ENCODE measurements at places on chromosomes 7 and 10.

DNA sequence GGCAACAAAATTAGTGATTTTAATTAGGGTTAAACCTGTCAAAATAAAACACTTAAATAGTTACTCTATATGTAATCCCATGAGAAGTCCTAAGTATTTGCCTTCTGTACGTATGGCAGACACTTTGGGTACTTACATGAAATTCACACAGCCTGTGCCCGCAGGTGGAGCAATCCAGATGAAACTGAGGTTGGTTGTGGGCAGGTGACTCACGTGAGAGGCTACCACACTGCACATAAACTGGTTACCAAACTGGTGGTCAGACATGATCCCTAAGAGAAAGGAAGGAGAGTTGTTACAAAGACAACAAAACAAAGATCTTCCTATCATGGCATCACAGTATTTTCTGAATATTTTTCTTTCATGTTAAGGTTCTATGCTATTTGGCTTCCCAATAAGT lies 156.1 kb downstream of the RELN start:
- no peak for DNase-seq

- DNase-seq: no peak
Measured at GRCh38 chr10:9296190-9296589, 1241.7 kb downstream of the GATA3 start.

DNA sequence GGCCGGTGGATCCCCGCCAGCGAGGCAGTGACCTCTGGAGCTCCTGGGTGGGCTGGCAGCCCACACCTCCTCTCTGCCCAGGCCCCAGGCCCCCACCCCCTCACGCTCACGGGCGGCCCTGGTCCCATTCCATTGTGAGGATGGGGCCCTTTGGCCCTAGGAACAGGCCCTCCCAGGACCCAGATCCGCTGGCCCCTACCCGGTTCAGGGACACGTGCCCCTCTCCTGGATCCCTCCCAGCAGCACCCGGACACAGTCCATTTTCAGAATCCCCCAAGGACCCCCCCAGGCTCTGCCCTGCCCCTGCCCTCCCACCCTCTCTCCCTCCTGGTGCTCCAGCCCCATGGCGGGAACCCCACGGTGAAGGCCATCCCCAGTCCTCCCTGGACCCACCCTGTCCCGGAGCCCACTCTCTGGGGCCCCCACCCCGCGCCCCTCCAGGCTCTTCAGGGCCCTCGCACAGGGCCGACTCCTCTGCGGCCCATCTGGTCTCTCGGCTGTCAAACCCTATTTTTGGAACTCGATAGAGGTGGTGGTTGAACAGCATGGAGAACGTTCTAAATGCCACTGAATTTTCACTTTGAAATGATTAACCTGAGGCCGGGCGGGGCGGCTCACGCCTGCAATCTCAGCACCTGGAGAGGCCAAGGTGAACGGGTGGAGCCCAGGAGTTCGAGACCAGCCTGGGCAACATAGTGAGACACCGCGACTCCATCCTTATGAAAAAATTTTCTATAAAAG lies 8.1 kb downstream of the ADAP1 start:
- no peak for DNase-seq

GRCh38 chr7:87837597-87837996 lies 38.6 kb downstream of the SLC25A40 start:
- DNase-seq: no peak

GRCh38 chr7:124031919-124032318 lies 948 bp downstream of the TMEM229A start:
- no peak for DNase-seq

DNA sequence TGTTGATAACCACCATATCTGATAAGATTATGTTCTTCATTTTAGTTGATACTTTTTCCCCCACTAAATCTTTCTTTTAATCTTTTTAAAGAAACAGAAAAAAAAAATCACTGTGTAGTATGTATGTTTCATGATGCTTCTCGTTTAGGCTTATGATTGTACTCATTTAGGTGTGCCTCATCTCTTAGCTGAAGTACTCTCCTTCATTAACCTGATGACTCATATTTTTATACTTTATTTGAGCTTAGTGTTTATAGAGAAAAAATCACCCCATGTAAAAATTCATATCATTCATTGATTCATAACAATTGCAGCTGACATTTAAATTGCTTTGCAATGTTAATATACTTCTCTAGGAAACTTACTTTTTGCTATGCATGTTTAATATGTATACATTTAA lies 158.9 kb downstream of the MLLT10 start:
- no peak for DNase-seq

Measured in activated CD8-positive, alpha-beta T cell treated with anti-CD3 and anti-CD28 coated beads for 36 hours (primary cell).